Type B pancreatic cell (in vitro differentiated cells): ENCODE measurements at places on chromosomes 3 and 15. TPM values are rescaled to one million over a fixed set of nuclear protein-coding genes. Genes with fewer than 3 reads are reported as not detected.

- DNase-seq = peak; percentile 11
- H3K4me1 ChIP-seq = peaks cover 21% of the 10 kb centered on the region
- H3K27me3 ChIP-seq = peaks cover 22% of the 10 kb centered on the region
- H3K27ac ChIP-seq = no peak overlapping the region
Measured at GRCh38 chr3:16171009-16171408, 3.5 kb upstream of the GALNT15 start.

THRB gene
- 15.6 and 27.3 TPM in 2 replicates for total RNA-seq

TIMP4 gene
- 0.43 and 0.48 TPM in 2 replicates for total RNA-seq

- DNase-seq = no peak
- H3K4me1 ChIP-seq = peaks cover 21% of the 10 kb centered on the region
- no peak overlapping the region for H3K27ac ChIP-seq
- no peak overlapping the region for H3K4me3 ChIP-seq
Measured at GRCh38 chr15:94023531-94023930, 207.8 kb upstream of the MCTP2 start.

DNA sequence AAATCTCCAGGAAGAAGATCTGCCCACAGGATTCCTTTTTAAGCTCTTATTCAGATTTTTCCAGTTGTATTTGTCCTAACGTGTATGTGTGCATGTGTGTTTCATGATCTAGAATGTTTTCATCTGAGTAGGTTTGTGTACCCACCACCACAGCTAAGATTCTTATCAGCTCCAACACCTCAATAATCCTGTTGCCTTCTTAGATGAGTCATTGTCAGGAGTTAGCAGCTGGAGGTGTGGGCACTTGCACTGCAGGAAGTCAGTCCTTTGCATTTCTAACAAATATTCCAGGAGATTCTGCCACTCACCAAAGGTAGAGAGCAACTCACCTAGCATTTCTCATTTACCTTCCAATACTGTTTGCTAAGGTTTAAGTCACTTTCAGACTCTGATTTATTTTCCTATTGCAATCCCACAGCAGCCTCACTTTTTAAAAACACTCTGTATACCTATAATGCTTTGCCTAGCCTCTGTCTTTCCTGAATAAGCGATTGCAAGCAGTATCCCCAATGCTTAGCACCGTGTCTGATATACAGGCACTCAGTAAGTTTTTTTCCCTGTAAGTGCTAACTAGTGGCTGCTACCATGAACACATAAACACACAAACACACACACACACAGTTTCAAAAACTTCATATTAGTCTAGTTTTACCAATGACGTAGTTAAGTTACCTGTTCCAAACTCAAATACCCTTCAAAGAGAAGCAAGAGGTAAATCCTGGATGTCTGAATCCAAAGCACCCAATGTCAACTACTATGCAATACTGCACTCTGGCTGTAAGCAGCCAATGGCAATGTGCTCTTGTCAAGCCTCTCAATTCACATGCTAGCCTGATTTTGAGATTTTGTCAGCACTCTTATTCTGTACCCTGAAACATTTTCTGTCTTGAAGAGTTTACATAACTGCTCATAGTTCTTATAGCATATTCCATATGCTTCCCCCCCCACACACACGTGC, 713.5 kb upstream of the LMCD1 start:
- DNase-seq = no peak
- no peaks in the 10 kb centered on the region for H3K27me3 ChIP-seq
- H3K27ac ChIP-seq = no peak overlapping the region
- no peaks in the 10 kb centered on the region for H3K36me3 ChIP-seq

SLCO2A1 gene
- total RNA-seq = 3.4 and 3.8 TPM in 2 replicates

- no peak overlapping the region for H3K4me3 ChIP-seq
- peaks cover 38% of the 10 kb centered on the region for H3K36me3 ChIP-seq
- H3K27me3 ChIP-seq = no peaks in the 10 kb centered on the region
- H3K27ac ChIP-seq = no peak overlapping the region
- no peak for DNase-seq
Measured at GRCh38 chr3:10299175-10299574, 6.4 kb upstream of the GHRL start.

- no peaks in the 10 kb centered on the region for H3K27me3 ChIP-seq
- no peak overlapping the region for H3K4me3 ChIP-seq
- peaks cover 22% of the 10 kb centered on the region for H3K4me1 ChIP-seq
- no peaks in the 10 kb centered on the region for H3K36me3 ChIP-seq
- no peak for DNase-seq
- H3K27ac ChIP-seq = no peak overlapping the region
Measured at GRCh38 chr3:29207427-29207826, 73.4 kb upstream of the RBMS3 start.

SLC12A1 gene
- 0.05 and 0.53 TPM in 2 replicates for total RNA-seq

GRCh38 chr15:82317091-82317489, 32.2 kb downstream of the GOLGA6L10 start:
- no peak for DNase-seq
- H3K4me1 ChIP-seq = no peaks in the 10 kb centered on the region
- peaks cover 3% of the 10 kb centered on the region for H3K27me3 ChIP-seq

DNA sequence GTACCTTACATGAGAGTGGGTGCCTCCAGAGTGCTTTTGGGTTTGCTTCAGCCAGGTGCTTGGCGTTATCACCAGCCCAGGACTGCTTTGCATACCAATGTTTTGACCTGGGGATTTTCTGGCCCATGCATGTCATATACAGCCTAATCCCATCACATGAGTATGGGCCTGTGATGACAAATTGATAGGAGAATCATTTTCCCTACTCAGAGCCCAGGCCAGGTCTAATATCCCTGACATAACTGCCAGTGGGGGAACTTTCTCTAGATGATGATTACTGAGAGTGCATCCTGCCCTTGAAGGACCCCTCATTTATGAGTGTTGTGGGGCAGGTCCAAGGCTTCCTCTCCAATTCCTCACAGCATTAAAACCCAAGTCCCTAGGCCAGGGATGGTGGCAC, 197.5 kb upstream of the LYSMD4 start:
- no peaks in the 10 kb centered on the region for H3K36me3 ChIP-seq
- H3K4me1 ChIP-seq = no peaks in the 10 kb centered on the region

PLA2G4F gene
- total RNA-seq = 1.1 and 3.2 TPM in 2 replicates

DNA sequence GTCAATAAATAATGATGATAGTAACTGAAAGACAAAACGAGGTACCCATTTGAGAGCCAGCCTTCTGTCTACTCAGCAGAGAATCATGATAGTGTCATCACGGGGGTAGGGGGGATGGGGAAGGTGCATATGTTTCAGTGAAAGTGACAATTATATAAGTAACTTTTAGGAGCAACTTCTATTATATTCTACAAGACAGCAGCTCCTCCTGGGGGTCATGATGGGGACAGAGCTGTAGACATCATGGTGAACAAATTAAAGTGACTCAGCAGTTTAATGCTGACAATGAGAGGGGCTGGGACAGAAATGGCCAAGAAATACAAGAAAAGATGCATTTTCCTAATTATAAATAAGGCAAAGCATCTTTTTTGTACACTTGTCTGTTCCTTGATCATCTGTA, 11.8 kb downstream of the CAPN3 start:
- H3K27me3 ChIP-seq = no peaks in the 10 kb centered on the region
- no peak overlapping the region for H3K4me3 ChIP-seq
- no peak overlapping the region for H3K27ac ChIP-seq
- H3K4me1 ChIP-seq = no peaks in the 10 kb centered on the region
- no peak for DNase-seq

GRCh38 chr3:171895900-171896299, 52.8 kb downstream of the TMEM212 start:
- H3K27ac ChIP-seq = no peak overlapping the region
- peaks cover 5% of the 10 kb centered on the region for H3K27me3 ChIP-seq
- no peaks in the 10 kb centered on the region for H3K36me3 ChIP-seq
- H3K4me1 ChIP-seq = peaks cover 36% of the 10 kb centered on the region
- DNase-seq = no peak
- peak overlapping the region; percentile 8 for H3K4me3 ChIP-seq

DNA sequence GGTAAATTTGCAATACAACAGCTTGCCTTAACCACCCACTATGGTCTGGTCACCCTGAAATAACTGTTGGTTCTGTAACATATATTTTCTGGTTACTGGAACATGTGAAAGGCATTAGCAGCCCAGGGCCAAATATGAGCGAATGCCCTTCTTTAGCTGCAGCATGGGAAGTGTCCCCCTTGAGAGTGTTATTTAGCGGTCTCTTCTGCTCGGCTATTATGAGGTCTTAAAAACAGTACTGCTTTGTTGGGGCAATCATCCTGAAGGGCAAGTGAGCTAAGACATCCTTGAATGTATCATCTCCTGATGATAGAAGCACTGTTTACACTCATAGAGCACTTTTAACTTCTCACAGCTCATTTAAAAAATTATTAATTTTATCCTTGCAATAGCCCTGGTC, 90.2 kb downstream of the RYR3 start:
- H3K36me3 ChIP-seq = no peaks in the 10 kb centered on the region
- no peak overlapping the region for H3K4me3 ChIP-seq
- H3K27me3 ChIP-seq = peaks cover 3% of the 10 kb centered on the region
- H3K4me1 ChIP-seq = peaks cover 10% of the 10 kb centered on the region

CYP1A2 gene
- 1.6 TPM in 1 of 2 replicates, not detected in the other for total RNA-seq

DNA sequence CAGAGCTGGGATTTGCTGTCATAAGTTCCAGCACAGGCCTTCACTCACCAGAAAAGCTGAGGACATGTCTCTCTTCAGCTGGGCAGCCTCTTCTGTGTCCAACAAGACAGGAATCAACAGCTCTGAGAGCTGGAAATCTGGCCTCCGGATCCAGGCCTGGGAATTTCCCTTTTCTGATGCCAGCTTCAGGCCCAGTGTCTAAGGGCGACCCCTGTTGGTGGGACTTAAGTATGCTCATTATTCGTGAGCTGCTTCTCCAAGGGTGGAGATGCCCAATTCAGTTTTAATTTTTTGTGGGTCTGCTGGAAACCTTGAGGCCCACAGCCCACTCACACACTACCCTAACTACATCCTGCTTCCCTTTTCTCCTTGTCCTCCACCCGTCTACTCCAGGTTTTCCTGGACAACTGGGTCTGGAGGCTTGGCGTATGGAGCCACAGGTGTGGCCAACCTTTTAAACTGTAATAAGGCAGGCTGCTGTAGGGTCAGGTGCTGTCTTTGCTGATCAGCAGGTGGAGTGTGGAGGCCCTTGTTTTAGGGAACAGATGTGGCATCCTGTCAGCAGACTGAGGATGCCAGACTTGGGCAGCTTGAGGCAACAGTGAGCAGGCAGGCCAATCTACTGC, 2.6 kb upstream of the CEMIP start:
- peaks cover 26% of the 10 kb centered on the region for H3K27me3 ChIP-seq
- H3K4me3 ChIP-seq = no peak overlapping the region
- no peak for DNase-seq
- peaks cover 20% of the 10 kb centered on the region for H3K4me1 ChIP-seq

DNA sequence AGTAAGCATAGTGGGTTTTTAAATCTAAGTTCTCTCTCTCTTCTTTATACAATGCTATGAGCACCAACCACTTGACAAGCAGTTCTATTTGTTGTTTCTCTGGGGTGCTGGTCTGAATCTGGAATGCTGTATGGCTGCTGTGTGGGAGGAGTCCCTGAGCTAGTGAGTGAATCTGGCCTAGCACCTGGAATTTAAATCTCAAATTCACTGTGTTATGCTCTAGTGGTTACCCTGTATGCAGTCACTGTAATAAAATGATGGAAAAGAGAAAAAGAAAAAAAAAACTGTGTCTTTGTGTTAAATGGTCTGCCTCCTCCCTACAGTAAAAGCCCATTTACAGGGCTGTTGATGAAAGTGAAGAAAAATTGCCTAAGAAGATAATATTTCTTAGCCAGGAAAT, 155.0 kb downstream of the ATP8B4 start:
- H3K27me3 ChIP-seq = no peaks in the 10 kb centered on the region
- peaks cover 8% of the 10 kb centered on the region for H3K4me1 ChIP-seq
- H3K27ac ChIP-seq = no peak overlapping the region
- DNase-seq = no peak

DNA sequence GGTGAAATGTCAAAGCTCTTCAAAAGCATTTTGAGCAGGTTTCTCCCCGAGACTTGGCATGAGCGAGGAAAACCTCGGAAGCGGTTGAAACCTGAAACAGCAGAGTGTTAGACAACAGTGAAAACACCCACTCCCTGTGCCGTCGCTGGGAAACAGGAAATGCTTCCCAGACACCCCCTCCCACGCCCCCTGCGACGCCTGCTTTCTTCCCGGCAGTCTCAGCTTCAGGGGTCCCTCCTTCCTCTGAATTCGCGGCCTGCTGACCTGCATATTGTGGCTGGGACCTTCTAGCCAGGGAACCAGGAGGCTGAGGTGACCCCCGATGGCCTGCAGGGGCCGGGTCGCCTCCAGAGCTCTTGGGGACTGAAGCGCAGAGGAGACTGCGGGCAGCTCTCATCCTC, 250.6 kb upstream of the LYSMD4 start:
- H3K27me3 ChIP-seq = peaks cover 6% of the 10 kb centered on the region
- peaks cover 22% of the 10 kb centered on the region for H3K4me1 ChIP-seq
- peaks cover 4% of the 10 kb centered on the region for H3K36me3 ChIP-seq
- peak overlapping the region; percentile 76 for H3K27ac ChIP-seq
- no peak for DNase-seq
